ENCODE measurements at places on chromosomes 11 and 22.

GRCh38 chr11:37108436-37109285 is 510.6 kb upstream of the RAG2 start:
- DNase-seq, result no peak

DNA sequence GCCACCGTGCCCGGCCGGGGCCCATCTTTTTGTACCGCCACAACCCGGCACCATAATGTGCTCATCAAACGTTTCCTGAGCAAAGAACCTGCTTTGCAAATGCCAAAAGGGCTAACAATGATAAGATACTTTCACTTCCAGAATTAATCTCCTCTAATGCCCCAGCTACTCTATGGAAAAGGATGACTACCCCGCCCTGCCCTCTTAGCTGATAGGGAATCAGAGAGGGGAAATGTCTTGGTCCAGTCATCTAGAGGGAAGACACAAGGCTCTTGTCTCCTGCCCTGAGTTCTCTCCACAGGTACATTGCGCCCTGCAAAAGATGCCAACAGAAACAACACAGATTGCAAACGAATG is 586 bp downstream of the TTLL1 start:
- DNase-seq, result no peak

DNA sequence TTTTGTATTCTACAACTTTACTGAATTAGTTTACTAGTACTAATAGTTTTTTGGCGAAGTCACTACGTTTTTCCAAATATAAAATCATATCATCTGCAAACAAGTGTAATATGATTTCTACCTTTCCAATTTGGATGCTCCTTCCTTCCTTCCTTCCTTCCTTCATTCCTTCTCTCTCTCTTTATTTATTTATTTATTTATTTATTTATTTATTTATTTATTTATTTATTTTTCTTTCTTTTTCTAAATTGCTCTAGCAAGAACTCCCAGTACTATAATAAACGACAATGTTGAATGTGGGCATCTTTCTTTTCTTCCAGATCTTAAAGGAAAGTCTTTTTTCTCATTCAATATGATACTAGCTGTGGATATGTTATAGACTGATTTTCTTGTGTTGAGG is 656.0 kb upstream of the LUZP2 start:
- DNase-seq, result no peak

DNA sequence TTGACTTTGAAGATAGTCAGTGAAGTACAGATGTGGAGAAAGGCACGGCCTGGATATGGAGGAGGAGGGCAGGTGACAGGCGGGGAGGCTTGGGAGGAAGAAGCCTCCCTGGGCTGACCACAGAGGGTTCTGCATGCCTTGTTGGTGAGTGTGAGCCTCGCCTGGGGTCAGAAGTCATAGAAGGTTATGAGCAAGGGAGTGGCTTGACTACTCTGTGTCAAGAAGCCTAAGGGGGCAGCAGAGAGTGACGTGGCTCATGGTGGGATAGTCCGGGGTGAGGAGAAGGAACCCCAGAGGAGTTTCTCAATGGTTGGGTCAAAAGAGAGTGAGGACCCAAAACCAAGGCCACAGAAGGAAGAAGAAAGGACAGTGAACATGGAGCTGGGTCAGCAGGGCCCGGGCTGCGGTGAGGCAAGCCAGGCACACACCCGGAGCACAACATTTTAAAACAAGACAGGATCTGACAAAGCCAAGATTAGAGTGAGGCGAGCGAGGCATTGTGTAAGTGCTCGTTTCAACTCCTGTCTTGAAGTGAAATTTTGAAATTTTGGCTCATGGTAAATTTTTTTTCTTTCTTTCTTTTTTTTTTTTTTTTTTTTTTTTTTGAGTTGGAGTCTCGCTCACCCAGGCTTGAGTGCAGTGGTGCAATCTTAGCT is 31.9 kb downstream of the PDGFB start:
- DNase-seq, result no peak

DNA sequence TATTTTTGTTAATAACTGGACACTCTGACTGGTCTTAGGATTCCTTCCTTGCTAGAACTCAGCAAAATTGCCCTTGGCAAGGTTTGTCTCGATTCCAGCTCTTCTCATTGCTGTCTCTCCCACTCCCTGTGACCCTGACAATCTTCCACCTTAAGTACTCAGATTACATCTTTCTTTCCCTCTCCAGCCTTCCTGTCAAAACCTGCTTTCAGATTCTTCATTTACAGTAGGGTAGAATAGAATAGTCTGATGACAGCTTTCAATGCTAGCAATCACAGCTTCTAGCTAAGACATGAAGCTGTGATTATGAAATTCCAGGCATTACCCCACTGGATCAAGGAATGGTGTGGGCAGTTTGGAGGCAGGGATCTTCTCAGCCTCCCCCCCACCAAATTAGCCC is 39.2 kb upstream of the LMO2 start:
- DNase-seq, result no peak

DNA sequence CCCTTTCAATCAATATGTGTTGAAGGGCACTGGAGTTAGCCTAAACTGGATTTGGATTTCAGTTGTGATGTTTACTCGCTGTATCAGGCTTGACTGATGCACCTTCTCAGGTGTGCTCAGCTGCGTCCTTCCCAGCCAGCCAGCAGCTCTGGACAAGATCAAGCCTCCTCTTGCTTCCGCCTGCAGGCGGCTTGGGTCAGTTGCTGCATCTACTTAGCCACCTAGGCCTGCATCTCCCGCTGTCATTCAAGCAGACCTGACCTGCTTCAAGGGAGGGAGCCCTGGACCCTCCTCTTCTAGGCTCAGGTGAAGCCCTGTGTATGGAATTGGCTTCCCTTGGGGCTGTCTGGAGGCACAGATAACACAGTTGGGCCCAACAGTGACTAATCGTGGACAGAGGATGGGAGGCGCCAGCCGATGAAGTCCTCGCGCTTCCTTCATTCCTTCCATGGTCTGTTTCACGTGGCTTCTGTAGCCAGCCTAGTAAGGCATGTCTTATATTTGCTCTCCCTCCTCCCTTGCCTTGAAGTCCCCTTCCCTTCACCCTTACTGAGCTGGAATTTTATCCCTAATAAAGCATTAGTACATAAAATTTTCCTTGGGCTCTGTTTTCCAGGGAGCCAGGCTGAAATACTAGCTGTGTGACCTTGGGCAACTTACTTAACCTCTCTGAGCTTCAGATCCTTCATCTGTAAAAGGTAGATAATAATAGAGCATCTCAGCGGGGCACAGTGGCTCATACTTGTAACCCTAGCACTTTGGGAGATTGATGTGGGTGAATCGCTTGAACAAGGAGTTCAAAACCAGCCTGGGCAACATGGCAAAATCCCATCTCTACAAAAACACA is 2.1 kb upstream of the LHFPL7 start:
- DNase-seq, result no peak

GRCh38 chr11:124800226-124800929 is at the start of gene MSANTD2:
MSANTD2 (minus strand) TSS chr11:124800406; CDS start chr11:124800380, 26 bp downstream.
- DNase-seq, result no peak

- no peak for DNase-seq
Measured at GRCh38 chr11:65851083-65851579, 6.8 kb downstream of the CFL1 start.

DNA sequence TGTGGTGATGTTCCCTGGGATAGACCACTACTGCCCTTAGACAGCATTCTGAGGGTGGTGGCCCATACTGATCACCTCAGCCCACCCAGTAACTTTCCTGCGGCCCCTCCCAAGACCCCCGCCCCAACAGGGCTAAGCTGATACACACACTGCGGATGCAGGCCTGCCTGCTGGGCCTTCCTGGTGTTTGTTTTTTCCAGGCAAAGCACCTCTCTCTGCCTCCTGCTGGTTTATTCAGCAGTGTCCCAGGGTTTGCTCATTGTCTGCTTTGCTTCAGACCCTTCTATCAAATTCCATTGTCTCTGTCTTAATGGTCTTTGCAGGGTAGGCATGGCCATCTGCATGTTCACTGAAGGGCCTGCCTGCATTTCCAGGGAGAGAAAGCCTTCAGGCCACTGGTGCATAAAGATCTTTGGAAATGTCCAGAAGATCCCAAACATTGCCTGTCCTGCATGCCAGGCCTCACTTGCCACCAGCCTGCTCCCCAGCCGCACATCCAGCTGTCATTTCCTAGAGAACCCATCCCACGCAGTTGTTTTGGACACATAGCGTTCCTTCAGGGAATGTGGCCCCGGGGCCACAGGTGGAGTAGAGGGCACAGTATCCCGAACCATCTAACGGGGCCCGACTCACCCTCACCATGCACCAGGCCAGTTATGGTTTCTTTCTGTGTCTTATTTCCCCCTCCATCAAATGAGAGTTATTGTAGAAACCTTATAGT is 50.2 kb downstream of the BCR start:
- no peak for DNase-seq

GRCh38 chr11:27319072-27319471 is 43.9 kb downstream of the CCDC34 start:
- no peak for DNase-seq

GRCh38 chr11:114208377-114208776 is 87.8 kb upstream of the NNMT start:
- no peak for DNase-seq

- no peak for DNase-seq
Measured at GRCh38 chr11:83662494-83662893, 376.3 kb upstream of the CCDC90B start.

GRCh38 chr11:114416441-114416961 is 16.0 kb downstream of the RBM7 start:
- no peak for DNase-seq
